CD4-positive, alpha-beta T cell treated with Interleukin-17A for 1 hour (primary cell): ENCODE measurements at places on chromosomes 2 and 18.
A peak's percentile ranks its signal among the peaks of the same experiment; 100 is the strongest.

DNA sequence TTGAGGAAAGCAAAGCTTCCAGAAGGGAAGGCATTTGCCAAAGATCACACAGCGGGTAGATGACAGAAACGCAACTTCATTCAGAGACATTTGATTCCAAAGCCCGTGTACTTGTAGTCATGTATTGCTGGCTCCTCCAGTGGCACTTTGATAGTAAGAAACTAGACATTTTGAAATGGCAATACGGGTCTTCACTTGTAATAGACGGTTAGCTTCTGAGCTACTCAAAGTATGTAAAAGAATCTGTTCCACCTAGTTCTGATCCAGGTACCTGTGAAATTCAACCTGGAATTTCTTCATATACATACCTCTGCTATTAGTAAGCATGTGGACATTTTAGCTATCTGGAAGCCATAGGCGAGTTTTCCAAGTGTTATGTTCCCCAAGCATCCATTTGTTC lies 1.7 kb upstream of the MYOM1 start:
- DNase-seq, result no peak

DNA sequence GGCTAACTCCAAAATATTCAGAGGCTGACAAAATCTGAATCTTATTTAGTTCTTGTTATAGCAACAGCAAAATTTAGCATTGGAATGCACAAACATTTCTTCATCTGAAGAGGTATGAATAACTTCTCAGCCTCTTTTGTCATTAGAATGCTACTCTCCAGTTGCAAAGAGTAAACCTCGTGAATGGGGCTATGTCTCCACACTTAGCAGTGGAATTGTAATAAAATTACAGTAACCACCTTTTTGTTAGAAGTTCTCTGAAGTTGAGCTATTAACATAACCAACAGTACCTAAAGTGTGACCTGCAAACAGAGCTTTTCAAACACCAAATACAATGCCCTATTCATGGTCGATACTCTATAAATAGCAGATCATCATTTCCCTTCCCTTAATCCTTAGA lies 50.2 kb upstream of the GALNT3 start:
- DNase-seq, result no peak

GRCh38 chr2:30417253-30417652 lies 29.8 kb upstream of the LCLAT1 start:
- no peak for DNase-seq

- no peak for DNase-seq
These were observed 98.7 kb downstream of the TCF4 start for GRCh38 chr18:55489034-55489986.

DNA sequence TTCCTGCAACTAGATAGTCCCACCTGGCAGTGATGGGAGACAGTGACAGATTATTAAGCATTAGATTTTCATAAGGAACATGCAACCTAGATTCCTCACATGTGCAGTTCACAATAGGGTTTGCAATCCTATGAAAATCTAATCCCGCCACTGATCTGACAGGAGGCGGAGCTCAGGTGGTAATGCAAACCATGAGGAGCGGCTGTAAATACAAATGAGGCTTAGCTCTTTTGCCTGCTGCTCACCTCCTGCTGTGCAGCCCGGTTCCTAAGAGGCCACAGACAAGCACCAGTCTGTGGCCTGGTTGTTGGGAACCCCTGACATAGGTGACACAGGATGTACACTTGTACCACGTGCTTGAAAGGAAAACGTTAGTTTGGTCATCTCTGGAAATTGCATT lies 41.6 kb downstream of the CDH19 start:
- DNase-seq, result no peak

DNA sequence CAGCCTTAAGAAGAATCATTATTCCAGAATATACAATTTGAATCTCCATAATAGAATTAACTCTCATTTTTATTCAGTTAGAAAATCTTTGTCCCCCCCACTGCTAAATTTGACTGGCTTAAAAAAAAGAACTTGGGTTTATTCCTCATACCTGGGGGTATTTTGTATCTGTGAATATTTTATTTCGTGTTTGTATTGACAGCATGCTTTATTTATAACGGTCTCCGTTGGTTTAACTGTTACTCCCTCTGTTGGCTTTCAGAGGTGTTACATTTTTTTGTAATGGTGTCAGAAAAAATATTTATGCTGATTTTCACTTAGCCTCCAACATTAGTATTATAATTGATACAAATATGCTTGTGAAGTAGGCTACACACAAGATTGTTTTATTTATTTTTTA lies 109.1 kb downstream of the HAUS1 start:
- peak; percentile 65 for DNase-seq
